ENCODE measurements at places on chromosomes 6 and 20.

- no peak for DNase-seq
Measured at GRCh38 chr6:128394167-128394566, 126.2 kb downstream of the PTPRK start.

DNA sequence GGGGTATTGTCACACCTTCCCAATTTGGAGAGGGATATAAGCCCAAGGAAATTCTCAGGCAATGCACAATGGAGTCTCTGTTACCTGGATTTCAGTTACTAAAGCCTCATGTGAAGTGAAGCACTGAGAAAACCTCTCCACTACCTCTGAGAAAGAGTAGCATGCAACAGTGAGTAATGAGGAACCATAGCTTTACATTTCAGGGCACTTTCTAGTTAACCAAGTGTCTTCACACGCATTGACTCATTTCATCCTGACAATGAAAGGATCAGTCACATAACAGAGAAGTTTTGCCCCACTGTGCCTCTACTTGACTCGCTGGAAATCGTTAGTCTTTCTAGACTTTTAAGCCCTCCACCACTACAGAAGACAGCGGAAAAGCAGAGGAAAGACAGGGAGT is 86.2 kb upstream of the ARID1B start:
- no peak for DNase-seq

DNA sequence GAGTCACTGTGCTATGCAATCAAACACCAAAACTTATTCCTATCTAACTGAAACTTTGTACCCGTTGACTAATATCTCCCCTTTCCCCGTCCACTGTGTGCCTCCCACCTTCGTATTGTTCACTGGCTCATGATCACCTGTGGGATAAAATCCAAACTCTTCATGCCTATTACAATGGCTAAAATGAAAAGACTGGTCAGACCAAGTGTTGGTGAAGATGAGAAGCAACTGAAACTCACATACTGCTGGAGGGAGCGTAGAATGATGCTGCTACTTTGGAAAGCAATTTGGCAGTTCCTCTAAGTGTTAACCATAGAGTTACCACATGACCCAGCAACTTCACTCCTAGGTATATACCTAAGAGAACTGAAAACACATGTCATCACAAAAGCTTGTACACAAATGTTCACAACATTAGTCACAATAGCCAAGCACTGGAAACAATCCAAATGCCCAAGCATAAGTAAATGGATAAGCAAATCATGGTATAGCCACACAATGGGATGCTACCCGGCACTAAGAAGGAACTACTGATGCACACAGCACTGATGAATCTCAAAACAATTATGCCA is 13.1 kb downstream of the RPS10 start:
- DNase-seq, result no peak

- DNase-seq, result no peak
Measured at GRCh38 chr20:15913391-15914025, 659.7 kb downstream of the KIF16B start.

DNA sequence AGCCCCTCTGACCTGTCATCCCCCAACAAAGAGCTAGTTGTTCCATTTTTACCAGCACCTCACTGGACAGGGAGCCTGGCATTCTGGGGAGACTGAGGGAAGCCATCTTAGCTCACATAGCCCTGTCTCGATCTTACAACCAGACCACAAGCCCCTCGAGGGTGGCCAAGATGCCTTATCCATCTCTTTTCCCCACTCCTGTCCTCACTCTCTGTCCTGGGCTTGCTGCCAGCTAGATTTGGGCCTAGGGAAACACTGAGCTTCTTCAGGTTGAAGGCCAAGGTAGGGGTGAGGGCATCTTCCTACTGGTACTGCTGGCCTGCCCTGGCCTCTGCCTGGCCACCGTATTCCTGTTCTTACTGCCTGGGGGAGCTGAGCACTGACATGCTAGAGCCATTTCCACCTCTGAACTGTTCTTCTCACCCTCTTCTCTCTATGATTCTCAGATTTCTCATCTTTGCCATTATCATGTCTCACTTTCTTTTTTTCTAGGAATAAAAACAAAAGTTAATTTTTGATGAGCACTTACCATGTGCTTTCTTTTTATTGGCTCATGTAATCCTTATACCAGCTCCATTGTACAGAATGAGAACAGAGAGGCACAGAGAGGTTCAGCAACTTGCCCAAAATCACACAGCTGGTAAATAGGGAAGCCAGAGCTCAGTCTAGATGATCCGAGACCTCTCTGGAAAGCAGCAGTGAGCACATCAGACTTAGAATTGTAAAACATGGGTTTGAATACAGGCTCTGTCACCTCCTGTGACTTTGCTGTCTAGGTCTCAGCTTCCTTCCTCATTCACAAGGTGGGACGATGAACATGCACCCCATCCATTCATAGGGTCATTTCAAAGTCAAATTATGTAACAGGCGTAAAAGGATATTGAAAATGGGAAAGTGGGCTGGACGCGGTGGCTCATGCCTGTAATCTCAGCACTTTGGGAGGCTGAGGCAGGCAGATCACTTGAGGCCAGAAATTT is 28.7 kb downstream of the FGD2 start:
- no peak for DNase-seq

DNA sequence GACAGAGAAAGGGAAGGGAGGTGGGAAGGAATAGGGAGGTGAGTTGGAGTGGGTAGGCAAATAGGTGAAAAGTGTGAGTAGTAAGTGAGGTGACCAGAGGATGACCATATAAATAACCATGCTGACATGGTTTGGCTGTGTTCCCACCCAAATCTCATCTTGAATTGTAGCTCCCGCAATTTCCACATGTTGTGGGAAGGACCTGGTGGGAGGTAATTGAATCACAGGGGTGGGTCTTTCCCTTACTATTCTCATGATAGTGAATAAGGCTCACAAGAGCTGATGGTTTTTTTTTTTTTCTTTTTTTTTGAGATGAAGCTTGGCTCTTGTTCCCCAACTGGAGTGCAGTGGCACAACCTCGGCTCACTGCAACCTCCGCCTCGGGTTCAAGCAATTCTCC is 21.5 kb upstream of the SMIM13 start:
- DNase-seq, result no peak

DNA sequence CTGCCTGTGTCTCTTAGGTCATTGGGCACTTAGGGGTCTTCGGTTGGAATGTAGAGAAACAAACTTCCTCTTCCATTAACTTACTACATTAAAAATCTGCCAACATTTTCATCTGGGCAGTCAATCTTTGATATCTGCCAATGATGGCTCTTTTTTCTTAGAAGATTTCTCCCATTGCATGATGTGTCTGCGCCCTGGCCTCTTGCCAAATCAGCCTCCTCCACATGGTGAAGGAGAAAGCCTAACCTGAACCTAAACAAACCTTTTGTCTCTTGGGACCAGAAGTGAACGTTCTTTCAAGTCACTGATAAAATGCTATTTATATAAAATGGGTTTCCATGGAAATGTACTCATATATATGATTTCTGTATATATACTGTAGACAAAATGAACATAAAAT is 998.9 kb upstream of the GJE1 start:
- no peak for DNase-seq

GRCh38 chr6:67133973-67134372 is 1426.9 kb upstream of the EYS start:
- DNase-seq, result no peak

DNA sequence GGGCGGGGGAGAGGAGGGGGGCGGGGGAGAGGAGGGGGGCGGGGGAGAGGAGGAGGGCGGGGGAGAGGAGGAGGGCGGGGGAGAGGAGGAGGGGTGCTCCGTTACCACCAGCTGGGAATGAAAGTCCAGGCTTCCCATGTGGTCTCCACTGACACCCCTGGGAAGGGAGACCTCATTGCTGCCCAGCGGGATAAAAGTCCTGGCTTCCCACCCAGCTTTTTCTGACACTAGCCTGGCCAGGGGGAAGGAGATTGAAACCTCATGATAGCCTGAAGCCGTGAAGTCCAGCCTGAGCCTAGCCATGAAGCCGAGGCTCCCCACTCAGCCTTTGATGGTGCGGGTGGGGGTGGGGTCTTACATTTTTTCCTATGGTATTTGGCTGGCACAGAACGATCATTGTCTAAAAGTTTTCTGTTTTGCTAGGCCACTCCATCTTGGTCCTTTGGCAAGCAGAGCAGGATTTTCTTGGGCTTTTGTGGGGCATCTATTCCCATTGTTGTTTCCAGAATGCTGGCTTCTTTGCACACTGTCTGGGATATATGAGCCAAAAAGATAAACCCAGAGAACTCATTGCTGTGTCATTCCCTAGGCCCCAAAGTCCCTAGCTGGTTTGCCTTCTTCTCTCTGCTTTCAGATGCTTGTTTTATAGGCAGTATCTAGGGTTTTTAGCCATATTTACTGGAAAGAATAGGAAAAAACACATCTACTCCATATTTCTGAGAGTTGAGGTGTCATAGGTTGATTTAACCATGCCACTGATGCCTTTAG is 67.9 kb upstream of the RNF24 start:
- no peak for DNase-seq

- no peak for DNase-seq
Measured at GRCh38 chr20:37668166-37668565, 25.7 kb upstream of the CTNNBL1 start.

GRCh38 chr6:106252687-106253086 is 72.9 kb downstream of the ATG5 start:
- no peak for DNase-seq

- DNase-seq, result no peak
Measured at GRCh38 chr6:3247255-3248146, 11.2 kb upstream of the PSMG4 start.

DNA sequence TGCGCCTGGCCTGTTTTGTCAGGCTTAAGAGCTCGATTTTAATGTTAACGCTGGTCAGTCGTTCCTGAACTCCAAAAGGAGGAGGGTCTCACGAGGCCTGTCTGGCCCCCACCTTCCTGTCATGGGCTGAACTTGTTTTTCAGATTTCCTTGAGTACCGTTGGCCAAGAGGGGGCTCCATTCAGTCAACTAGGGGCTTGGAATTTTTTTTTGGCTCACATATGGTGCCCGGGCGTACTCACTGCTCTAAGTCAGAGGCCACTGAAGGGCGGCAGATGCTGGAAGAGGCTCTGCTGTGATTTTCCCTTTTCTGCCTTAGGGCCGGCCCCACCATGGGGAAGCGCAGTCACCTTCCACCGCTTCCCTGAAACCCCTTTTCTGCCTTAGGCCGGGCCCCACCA is 6.9 kb upstream of the BIRC7 start:
- DNase-seq, result no peak

DNA sequence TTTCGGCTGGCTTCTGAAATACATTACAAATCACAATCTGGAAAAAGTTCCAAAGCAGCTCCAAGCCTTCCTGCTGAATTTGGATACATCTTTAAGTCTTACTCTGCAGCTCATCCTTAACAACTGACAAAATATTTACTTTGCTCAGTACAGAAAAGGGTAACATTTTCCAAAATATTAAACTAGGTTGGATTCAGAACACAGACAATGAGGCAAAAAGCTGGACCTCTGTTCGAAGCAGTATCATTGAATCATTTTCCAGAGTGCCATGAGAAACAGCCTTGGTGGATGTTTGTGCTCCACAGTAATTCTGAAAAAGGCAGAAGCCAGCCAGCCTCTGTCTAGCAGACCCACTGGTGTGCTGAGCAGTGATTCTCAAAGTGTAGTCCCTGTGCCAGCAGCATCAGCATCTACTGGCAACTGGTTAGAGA is 162.1 kb downstream of the AIG1 start:
- DNase-seq, result no peak

GRCh38 chr20:46423342-46423741 is 16.9 kb upstream of the ELMO2 start:
- no peak for DNase-seq

All from activated T-cell treated with anti-CD3 and anti-CD28 coated beads for 24 hours (primary cell).